WERI-Rb-1 (cell line): ENCODE measurements at places on chromosomes 1 and 21.
A peak's percentile ranks its signal among the peaks of the same experiment; 100 is the strongest.

DNA sequence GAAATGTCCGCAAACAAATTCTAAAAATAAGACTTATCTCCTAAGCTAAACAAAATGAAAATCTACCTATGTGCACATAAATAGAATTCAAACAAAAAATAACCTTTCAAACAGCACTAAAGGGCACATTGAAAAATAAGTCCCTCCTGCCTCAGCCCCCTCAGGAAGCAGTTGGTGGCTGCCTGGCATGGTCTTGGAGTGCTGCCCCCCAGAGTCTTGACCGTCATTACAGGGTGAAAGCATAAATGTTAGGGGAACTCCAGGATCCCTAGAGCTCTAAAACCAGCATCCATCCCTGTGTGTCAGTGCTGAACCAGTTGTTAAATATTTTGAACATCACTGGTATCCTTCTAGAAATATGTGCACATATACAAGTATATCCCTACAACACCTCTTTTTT lies 6.5 kb upstream of the NPL start:
- peak; percentile 45 for DNase-seq

- no peak for DNase-seq
These were observed 5.5 kb upstream of the FOXO6 start for GRCh38 chr1:41355761-41356160.

- peak; percentile 62 for DNase-seq
These were observed 71.2 kb upstream of the ZC3H12A start for GRCh38 chr1:37403166-37403565.

DNA sequence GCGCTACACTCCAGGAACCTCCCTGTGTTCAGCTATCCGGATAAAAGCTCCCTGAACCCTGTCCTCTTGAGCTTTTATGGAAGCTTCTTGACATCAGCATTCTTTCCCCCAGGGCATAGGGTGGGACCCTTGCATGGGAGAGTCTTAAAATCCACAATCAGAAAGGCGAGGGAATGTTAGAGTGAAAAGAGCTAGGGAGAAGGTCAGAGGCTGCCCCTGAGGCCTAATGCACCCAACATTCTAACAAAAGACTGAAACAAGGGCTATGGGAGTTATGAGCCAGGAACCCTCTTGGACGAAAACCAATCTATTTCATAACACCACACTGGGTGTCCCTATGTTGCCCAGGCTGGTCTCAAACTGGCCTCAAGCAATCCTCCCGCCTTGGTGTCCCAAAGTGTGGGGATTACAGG lies 36.7 kb downstream of the NEK2 start:
- DNase-seq, result no peak

DNA sequence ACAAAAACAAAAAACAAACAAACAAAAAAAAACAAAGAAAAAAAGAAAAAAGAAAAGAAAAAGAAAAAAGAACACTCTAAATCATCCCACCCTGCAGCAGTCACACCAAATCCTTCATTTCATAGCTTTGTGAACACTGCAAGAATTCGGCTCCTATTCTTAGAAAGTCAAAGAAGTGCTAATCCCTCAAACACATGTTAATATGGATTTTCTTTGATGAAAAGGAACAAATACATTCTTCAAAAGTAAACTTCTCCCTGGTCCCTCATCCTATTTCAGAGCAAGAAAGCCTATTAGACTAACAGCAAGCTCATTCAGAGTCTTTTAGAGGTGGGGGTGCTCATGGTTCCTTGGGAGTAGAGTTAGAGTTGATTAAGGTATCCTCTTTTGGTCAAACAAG lies 7.2 kb upstream of the MRPL39 start:
- DNase-seq, result no peak

- no peak for DNase-seq
These were observed 242.9 kb downstream of the HHAT start for GRCh38 chr1:210571356-210572284.

GRCh38 chr1:201894343-201895119 lies 5.8 kb downstream of the SHISA4 start:
- peak; percentile 36 for DNase-seq
